ENCODE measurements at places on chromosomes 12 and 14.

GRCh38 chr12:101117842-101118241 lies 92.2 kb downstream of the SLC5A8 start:
- no peak for DNase-seq

DNA sequence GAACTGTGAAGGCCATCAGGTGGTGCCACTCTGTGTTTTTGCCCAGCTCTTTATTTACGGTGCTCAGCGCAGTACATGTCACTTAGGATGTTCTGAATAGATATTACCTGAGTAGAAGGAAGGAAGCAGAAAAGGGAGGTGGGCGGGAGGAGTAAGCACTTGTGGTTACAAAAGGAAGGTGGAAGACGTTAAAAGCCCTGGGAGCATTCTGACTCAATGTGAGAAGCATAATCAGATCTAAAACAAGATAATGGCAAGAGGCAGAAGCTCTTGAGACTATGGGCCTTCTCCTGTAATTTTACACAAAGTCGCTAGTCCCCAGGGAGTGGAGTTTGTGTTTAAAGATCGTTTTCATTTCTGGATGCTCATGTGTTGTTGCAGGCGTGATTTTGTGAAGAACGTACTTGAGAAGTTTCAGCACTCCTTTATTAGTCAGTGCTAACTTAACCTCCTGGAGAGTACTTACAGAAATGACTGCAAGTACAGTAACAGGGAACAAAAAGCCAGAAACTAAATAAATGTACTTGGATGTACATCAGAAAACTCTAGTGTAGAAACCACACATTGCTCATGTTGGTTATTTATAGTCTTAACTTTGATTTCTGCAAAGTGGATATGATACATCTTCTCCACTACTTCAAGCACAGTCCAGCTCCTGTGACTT lies 1523.5 kb downstream of the AACS start:
- DNase-seq, result no peak

- no peak for DNase-seq
Observed at GRCh38 chr14:52850451-52850909, 59.1 kb upstream of the GNPNAT1 start.

GRCh38 chr12:51820526-51821439 lies 27.7 kb downstream of the FIGNL2 start:
- DNase-seq, result peak; percentile 91

DNA sequence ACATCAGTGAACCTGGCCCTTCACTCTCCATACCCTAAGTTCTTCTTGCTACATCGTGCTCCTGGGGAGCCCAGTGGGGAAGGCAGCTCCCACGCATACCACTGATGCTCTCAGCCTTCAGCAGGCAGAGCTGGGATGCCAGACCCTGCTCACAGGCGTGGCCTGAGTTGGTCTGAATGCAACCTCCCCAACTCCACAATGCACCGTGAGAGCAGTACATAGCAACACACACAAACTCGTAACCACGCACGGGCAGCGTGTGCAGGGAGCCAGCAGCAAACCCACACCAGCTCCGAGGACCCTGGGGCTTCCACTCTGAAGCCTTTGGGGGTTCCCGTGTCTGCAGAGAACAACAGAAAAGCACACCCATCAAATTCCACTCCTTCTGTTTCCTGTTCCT lies 37.3 kb downstream of the ANO2 start:
- DNase-seq, result no peak

GRCh38 chr12:10732549-10732948 lies 9.4 kb upstream of the YBX3 start:
- no peak for DNase-seq

- no peak for DNase-seq
Observed at GRCh38 chr14:92719421-92719820, 29.0 kb downstream of the LGMN start.

- no peak for DNase-seq
Observed at GRCh38 chr12:131383741-131384543, 326.9 kb upstream of the SFSWAP start.

DNA sequence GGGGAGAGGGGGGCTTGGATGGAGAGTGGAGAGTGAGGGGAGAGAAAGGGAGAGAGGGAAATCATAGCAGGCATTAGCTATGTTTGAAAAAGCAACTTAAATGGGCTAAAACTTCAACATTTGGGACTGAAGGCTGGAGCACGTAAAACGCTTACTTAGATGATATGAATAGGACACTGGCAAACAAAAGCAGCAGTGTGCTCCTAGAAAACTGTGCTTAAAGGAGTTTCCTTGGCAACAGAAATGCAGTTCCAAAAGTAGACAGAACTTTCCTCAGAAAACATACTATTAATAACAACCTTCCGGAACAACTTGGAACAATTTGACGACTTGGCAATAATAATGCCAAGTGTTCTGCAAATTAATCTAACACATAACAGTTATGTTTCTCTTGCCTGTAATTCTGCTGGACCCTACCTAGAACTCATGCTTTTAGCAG lies 235.5 kb upstream of the NPAS3 start:
- no peak for DNase-seq

- DNase-seq, result no peak
Observed at GRCh38 chr14:59897757-59898383, 22.1 kb upstream of the LRRC9 start.

DNA sequence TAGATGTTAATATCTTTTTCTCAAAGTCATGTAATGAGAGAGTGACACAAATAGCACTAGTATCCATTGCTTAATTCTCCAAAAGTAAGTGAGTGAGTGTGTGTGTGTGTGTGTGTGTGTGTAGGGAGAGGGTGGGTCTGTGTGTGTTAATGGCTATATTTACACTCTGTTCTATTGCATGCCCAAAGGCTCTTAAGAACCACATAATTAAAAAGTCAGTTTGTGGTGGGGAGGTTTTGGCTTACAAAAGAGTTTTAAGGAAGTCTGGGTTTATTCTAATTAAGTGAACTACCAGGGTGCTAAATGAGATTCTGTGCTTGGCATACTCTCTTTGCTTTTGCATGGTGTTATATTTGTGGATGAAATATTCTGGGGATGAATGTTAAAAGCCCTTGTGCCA lies 1897.6 kb upstream of the FLRT2 start:
- DNase-seq, result no peak

DNA sequence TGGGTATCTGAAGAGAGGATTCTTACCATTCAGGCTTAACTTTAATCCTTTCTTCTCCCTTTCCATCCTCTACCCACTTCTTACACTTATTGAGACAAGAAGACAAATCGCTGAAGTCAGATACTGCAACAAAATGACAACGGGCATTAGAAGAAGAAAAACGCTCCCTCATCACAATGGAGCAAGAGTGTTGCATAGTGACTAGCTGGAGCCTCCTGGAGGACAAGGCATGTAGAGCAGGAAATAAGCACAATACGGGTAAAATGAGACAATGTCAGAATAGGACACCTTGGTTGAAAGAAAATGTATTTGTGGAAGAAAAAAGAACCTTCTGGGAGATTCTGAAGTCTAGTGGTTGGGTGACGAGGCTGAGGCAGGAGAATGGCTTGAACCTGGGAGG lies 501.0 kb downstream of the RERGL start:
- no peak for DNase-seq

DNA sequence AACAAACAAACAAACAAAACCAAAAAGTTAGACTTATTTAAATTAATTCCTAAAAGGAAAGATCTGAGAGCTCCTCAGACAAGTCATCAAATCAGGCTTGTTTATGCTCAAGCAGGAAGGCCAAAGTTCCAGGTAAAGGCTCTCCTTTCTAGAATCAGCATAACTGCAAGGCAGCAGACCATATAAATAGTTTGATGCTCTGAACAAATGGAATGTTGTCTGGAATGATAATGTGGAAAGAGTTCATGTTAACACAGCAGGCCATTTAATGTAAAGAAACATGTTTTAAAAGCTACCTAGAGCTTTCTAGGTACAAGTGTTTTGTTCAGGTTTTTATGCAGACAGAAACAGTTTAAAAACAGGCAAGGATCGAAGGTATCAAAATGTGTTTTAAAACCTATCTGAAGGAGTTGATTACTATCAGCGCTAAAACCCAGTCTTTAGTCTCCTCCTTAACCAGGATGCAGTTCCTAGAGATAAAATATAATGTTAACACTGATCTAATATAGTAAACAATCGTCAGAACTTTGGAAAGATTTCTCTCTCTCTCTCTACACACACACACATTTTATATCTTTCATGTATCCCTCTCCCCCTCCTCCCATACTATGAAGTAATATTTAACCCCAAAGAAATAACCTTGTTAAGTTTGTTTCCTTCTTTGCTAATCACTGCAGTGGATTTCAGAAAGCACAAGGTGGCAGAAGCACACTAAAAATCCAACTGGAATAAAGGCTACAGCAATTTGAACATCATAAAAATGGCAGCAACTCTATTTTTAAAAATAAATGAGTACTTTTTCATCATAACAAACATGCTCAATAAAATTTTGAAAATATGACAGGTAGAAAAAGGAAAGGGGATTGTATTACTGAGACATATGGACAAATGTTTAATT lies 135.5 kb downstream of the PAWR start:
- no peak for DNase-seq

DNA sequence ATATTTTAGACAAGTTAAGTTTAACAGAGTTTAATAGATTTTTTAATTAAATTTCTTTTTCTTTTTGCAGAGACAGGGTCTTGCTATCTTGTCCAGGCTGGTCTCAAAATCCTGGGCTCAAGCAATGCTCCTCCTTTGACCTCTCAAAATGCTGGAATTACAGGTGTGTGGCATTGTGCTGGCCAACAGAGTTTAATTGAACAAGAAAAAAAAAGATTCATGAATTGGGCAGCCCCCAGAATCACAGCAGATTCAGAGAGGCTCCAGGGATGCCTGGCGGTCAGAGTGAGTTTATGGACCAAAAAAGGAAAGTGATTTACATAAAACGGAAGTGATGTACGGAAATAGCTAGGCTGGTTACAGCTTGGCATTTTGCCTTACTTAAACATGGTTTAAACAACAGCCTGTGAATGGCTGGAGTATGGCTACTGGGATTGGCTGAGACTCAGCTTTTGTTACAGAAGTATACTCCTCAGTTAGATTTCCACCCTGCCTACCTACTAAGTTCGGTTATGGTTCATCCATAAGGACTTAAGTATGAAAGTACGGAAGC lies 14.5 kb upstream of the TESPA1 start:
- DNase-seq, result no peak

GRCh38 chr14:23358553-23359166 lies 6.0 kb upstream of the SLC22A17 start:
- DNase-seq, result no peak

DNA sequence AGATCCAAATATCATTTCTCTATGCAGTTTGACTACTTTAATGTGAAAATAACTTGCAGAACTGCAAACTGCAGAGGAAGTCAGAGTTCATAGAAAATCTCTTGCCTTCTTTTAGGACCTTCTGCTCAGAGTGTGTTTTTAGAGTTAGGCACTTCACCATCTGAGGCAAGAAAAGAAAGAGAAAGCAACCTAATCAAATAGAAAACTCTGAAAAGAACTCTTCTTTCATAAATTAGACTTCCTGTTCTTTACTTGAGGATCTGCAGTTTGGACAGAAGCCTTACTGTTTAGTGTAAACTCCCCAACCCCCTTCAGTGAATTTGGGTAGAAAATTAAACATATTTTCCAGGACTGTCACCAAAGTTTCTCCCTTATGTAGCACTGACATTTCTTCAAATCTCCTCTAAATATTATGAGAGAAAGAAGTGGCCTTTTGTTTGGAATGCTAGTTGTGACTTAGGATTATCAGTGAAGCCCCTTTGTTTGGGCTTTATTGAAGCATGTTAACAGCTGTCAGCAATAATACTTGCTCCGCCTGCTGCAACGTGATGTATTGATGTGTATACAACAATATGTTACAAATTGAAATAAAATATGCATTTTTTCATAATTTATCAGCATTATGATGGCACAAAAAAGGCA lies 99.5 kb downstream of the PDZRN4 start:
- no peak for DNase-seq

DNA sequence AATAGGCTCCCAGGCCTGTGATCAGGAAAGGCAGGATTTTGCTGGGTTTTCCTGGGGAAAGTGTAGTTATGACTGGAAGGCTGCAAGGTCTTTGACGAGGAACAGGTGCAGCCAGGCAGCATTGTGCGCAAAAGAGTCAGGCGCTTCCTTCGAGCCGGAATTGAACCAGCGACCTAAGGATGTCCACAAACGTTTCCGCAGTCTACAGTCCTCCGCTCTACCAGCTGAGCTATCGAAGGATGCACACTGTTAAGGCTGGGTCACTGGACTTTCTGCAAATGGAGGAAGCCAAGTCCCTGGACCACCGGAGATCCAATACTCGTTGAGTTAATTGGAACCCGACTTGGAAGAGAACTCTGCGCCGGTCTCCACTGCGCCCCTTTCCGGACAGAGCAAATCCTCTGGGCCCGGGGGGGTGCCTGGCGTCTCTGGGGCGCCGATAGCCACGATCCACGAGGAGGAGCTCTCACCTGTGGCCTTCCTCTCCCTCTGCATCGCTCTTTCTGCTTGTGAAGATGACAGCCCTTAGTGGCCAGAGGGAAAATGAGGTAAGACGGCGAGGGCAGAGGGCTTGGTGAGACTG lies 18.4 kb upstream of the OR6S1 start:
- no peak for DNase-seq
